AG09309 (cell line): ENCODE measurements at places on chromosomes 13 and 19.

GRCh38 chr19:38229585-38230073, 5.6 kb upstream of the DPF1 start:
- peak; percentile 38 for DNase-seq

DNA sequence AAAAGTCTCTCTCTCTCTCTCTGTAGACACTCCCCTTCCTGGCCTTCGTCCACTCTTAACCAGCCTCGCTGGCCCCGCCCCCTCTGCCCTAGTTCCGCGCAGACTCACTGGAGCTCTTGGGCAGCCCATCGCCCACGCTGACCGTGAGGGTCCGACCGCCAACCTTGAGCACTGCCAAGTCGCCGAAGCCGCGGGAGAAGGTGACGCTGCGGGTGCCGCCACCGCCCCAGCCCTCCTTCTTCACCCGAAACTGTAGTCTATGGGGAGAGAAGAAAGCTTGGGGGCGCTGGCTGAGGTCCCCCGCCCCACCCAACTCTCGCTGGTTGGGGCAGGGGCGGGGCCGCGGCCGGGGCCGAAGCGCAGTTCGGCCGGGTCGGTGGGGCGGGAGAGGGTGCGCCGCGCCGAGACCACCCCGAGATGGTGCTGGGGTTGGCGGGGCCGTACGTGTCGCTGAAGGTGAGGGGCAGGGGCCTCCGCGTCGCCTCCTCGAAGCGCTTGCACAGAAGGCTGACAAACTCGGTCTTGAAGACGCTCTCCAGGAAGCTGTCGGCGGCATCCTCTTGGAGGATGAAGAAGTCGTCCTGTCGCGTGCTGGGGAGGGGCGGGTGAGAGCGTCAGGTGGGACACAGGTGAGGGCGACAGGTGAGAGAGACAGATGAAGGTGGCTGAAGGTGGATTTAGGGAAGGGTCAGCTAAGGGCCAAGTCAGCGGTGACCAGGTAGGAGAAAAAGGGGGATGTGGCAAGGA, 12.6 kb upstream of the ZNF414 start:
- no peak for DNase-seq

- no peak for DNase-seq
Observed at GRCh38 chr19:49327878-49328544, 3.0 kb upstream of the SLC6A16 start.

DNA sequence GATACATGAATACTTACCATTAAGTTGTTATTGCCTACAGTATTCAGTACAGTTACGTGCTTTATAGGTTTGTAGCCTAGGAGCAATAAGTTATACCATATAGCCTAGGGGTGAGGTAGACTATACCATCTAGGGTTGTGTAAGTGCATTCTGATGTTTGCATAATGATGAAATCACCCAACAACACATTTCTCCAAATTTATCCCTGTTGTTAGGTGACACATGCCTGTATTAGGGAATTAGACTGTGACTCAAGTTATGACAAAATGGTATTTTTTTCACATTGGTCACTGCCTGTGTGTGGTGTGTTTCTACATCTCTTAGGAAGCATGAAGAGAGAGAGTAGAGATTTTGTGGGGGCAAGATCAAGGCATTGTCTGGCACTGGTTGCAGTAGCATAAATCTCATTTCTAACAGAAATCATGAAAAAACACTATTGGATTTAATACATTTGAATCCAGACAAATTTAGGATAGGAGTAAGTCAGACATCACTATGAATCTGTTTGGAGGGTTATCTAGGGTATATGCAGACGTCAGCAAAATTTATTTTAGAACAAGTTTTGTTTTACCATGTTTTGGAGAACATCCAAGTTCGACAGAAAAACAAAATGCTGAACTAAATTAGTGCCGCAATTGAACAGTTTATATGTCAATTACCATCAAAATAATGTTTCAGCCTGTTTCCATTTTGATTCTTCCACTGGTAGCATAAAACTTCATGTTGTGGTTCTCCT, 332.1 kb downstream of the LMO7 start:
- DNase-seq = no peak

- no peak for DNase-seq
Observed at GRCh38 chr13:108313382-108313781, 43.9 kb downstream of the TNFSF13B start.

DNA sequence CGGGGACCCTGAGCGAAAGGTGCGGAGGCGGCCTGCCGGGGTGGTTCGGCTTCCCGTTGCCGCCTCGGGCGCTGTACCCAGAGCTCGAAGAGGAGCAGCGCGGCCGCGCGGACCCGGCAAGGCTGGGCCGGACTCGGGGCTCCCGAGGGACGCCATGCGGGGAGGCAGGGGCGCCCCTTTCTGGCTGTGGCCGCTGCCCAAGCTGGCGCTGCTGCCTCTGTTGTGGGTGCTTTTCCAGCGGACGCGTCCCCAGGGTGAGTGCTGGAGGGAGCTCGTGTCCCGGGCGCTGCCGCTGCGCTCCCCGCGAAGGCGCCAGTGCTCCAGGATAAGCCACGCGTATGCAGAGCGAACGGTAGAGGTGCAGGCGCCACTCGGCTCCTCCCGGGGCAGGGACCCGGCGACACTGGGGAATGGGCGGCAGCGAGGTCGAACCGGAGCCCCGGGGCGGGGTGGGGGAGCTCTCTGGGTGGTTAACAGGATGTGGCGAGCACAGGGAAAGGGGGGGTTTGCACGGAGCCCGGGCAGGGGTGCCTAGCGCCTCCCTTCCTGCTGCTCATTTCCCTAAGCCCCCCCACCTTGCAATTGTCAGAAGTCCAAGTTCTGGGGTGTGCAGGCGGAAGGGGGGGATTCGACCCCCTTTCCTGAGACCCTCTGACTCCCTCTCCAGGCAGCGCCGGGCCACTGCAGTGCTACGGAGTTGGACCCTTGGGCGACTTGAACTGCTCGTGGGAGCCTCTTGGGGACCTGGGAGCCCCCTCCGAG, at the start of gene IL27RA:
IL27RA (plus strand) TSS at position 44 of the 762 bp plus-strand sequence; CDS start at position 155, 111 bp downstream.
- DNase-seq = no peak
